ENCODE measurements at places on chromosomes 6 and 20. TPM values are rescaled to one million over a fixed set of nuclear protein-coding genes. Genes with fewer than 3 reads are reported as not detected.
A peak's percentile ranks its signal among the peaks of the same experiment; 100 is the strongest.

The BCL2L1 gene
- 92.6 TPM for total RNA-seq

DNA sequence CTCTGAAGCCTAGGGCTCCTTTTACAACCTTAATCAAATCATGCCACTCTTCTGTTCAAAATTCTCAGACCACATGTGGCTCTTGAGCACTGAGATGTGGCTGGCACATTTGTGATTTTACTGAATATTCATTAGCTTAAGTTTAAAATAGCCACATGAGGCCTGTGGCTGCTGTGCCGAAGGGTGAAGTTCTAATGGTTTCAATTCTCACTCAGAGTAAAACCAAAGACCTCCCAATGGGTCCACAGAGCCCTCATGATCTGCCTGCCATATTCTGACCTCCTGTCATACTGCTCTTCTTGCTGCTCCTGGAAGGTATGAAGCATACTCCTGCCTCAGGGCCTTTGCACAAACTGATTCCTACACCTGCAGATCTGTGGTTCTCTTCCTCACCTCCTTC is 7.8 kb upstream of the CST3 start:
- H3K4me1 ChIP-seq: peaks cover 7% of the 10 kb centered on the region
- no peaks in the 10 kb centered on the region for H3K36me3 ChIP-seq
- H3K4me3 ChIP-seq: no peak overlapping the region
- no peaks in the 10 kb centered on the region for H3K27me3 ChIP-seq
- H3K27ac ChIP-seq: no peak overlapping the region
- DNase-seq: no peak

- H3K27ac ChIP-seq: no peak overlapping the region
- peaks cover 8% of the 10 kb centered on the region for H3K4me1 ChIP-seq
- H3K27me3 ChIP-seq: no peaks in the 10 kb centered on the region
- DNase-seq: peak; percentile 33
- peaks cover 10% of the 10 kb centered on the region for H3K36me3 ChIP-seq
Measured at GRCh38 chr6:144725736-144726522, 440.8 kb downstream of the UTRN start.

GRCh38 chr6:64280569-64280968 is 645.0 kb downstream of the PHF3 start:
- DNase-seq: no peak
- no peaks in the 10 kb centered on the region for H3K4me1 ChIP-seq
- no peak overlapping the region for H3K27ac ChIP-seq
- no peaks in the 10 kb centered on the region for H3K36me3 ChIP-seq
- no peak overlapping the region for H3K4me3 ChIP-seq

DNA sequence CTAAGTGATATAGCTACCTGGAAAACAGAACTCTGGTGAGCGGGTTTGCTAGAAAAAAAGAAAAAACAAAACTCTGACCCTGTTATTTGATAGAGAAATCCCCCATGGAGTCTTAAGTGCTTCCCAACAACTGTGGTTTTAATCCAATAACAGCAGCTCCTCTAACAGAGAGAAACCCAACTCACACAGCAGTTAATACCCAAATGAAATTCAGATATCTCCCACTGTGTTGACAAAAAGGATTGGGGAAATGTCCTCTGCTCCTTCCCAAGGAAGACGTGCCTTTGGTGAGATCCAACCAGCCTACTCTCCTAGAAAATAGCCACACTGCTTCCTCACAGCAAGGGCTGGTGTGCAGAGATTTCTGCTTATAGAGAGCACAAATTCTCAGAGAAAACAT is 200.4 kb upstream of the FBXL4 start:
- no peak overlapping the region for H3K4me3 ChIP-seq
- no peaks in the 10 kb centered on the region for H3K4me1 ChIP-seq
- H3K36me3 ChIP-seq: no peaks in the 10 kb centered on the region
- no peaks in the 10 kb centered on the region for H3K27me3 ChIP-seq

- H3K27me3 ChIP-seq: no peaks in the 10 kb centered on the region
- H3K27ac ChIP-seq: no peak overlapping the region
- peaks cover 65% of the 10 kb centered on the region for H3K36me3 ChIP-seq
- no peaks in the 10 kb centered on the region for H3K4me1 ChIP-seq
Measured at GRCh38 chr6:89787660-89788328, 31.8 kb downstream of the MDN1 start.

The SRSF12 gene
- 0.45 TPM for total RNA-seq

- peaks cover 26% of the 10 kb centered on the region for H3K4me1 ChIP-seq
- no peaks in the 10 kb centered on the region for H3K27me3 ChIP-seq
- H3K4me3 ChIP-seq: no peak overlapping the region
- DNase-seq: no peak
- no peaks in the 10 kb centered on the region for H3K36me3 ChIP-seq
- H3K27ac ChIP-seq: no peak overlapping the region
Measured at GRCh38 chr6:7138921-7139358, 31.2 kb downstream of the RREB1 start.

DNA sequence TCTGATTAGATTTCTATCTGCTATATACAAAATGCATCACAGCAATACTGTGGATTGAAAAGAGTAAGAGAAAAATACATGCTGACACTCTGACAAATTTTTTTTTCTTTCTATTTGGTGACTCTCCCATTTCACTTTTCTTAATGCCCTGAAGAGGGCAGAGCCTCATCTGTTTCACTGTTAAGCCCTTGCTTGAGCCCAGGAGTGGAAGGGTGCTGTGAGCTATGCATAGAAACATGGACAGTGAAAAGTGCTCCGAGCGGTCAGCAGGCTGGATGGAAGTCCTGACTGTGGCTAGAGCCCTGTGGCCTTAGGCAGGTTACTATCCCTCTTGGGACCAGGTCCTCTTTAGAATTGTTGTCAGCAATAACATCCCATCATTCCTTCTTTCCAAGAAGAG is 17.4 kb upstream of the CSE1L start:
- peaks cover 68% of the 10 kb centered on the region for H3K36me3 ChIP-seq
- H3K27ac ChIP-seq: no peak overlapping the region
- H3K4me3 ChIP-seq: no peak overlapping the region
- DNase-seq: no peak
- H3K27me3 ChIP-seq: no peaks in the 10 kb centered on the region
- peaks cover 5% of the 10 kb centered on the region for H3K4me1 ChIP-seq

DNA sequence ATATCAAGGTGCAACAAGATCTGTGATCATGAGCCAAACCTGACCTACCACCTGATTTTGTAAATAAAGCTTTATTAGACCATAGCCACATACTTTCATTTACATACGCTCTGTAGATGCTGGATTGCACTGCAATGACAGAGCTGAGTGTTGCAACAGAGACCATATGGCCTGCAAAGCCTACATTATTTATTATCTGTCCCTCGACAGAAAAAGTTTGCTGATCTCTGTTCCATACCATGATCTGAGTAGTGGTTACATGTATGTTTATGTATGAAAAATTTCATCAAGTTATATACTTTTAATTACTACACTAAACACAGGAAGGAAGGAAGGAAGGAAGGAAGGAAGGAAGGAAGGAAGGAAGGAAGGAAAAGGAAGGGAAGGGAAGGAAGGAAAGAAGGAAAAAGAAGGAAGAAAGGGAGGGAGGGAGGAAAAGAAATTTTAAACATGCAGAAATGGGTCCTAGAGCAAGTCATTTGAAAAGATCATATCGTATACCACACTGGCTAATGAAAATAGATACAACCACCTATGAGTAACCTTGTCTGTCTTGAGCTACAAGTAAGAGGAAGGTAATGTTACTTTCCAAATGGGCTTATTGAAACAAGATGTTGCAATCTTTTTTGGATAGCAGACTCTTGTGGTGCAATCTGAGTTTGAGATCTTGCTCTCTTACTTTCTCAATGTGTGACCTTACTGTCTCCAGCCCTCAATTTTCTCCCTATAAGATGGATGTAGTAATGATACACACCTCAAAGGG is 441.0 kb downstream of the KIF16B start:
- H3K36me3 ChIP-seq: no peaks in the 10 kb centered on the region
- H3K4me1 ChIP-seq: no peaks in the 10 kb centered on the region
- no peak overlapping the region for H3K27ac ChIP-seq
- H3K4me3 ChIP-seq: no peak overlapping the region

DNA sequence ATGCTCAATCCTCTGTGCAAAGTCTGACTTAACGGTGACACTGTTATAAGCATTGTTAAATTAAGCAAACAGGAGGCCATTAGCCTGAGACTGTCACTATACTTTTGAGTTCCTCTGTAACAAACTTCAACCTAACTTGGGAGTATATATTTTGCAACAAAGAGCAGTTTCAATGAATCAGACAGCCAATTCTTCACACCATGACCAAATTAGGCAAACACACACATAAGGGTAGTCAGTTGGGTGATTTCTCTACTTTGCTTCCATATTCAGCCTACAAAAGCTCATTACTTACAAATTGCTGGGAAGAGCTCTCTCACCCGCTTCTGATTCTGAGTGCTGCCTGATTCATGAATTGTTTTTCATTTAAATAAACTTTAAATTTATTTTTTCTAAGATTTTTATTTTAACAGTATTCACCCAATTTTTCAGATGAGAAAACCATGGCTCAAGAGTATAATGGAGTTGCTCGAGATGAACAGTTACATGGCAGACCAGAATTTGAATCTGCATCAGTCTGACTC is 60.5 kb downstream of the HACE1 start:
- H3K4me1 ChIP-seq: no peaks in the 10 kb centered on the region
- no peaks in the 10 kb centered on the region for H3K36me3 ChIP-seq
- no peaks in the 10 kb centered on the region for H3K27me3 ChIP-seq
- no peak overlapping the region for H3K27ac ChIP-seq
- no peak for DNase-seq

The BANF2 gene
- total RNA-seq: not detected

The ESR1 gene
- 0.60 TPM for total RNA-seq

DNA sequence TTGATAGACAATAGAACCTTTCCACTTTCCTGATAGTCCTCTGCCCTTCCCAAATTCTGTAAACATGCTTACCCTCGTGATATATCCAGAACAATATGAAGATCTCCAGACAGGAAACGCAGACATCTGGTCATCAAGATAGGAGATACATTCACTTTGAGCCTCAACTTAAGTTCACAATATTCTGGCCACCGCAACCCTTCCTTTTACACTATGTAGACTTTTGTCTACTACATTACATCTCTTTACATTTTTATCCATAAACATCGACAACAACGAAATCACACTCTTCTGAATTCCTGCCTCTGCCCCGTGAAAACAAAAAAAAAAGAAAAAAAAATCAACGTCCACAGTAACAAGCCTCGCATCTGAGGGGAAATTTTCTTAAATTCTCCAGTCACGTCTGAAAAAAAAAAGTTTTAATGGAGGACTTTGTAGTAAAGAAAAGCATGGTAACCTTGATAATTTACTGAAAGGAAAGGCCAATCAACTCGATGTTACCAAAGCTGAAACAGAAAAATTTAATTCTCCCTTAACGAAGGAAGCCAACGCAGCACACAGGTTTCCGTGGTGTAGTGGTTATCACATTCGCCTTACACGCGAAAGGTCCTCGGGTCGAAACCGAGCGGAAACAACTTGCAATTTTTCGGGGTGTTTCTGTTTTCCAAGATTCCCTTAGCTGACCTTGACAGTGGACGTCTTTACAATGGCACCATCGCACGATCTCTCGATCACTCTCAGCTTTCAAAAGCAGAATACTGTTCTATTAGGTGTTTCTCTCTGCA is 21.8 kb downstream of the POM121L2 start:
- H3K27me3 ChIP-seq: peaks cover 91% of the 10 kb centered on the region
- H3K36me3 ChIP-seq: no peaks in the 10 kb centered on the region
- H3K4me3 ChIP-seq: no peak overlapping the region
- no peak overlapping the region for H3K27ac ChIP-seq
- H3K4me1 ChIP-seq: no peaks in the 10 kb centered on the region

DNA sequence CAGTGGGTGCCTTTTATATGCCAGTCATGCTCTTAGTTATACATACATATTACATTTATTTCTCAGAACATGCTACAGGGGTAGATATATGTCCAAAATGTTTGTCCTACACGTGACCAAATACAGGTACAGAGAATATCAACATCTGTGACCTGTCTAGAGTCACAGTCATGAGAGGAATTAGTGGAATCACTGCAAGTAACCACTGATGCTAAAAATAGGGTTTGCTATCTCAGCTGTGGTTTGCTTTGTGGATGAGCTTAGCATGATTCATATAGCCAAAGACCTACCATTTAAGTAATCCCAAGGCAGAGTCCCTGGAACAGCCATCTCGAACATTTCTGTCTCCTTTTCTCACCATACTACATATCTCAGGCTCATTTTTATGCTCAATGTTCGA is 32.3 kb downstream of the GSTA3 start:
- H3K4me1 ChIP-seq: peaks cover 5% of the 10 kb centered on the region
- no peak for DNase-seq
- no peak overlapping the region for H3K27ac ChIP-seq
- H3K36me3 ChIP-seq: no peaks in the 10 kb centered on the region
- H3K27me3 ChIP-seq: no peaks in the 10 kb centered on the region
- no peak overlapping the region for H3K4me3 ChIP-seq

- no peaks in the 10 kb centered on the region for H3K4me1 ChIP-seq
- DNase-seq: no peak
- no peaks in the 10 kb centered on the region for H3K27me3 ChIP-seq
- no peaks in the 10 kb centered on the region for H3K36me3 ChIP-seq
Measured at GRCh38 chr6:108321253-108321747, 26.4 kb downstream of the AFG1L start.

The PLCB4 gene
- not detected for total RNA-seq

DNA sequence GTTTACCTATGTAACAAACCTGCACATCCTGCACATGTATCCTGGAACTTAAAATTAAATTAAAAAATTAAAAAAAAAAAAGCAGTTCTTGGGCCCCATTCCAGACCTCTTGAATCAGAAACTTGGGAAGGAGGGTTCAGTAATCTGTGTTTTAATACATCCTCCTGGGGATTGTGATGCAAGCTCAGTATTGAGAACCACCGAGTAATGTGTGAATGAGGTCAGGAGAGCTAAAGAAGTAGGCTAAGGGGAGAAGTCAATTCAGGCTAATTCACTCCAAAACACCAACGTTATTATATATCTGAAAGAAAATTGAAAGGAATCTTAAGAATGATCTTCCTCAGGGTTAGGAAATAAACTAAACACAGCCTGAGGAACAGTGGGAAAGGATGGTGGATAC is 120.4 kb downstream of the RNF144B start:
- H3K4me3 ChIP-seq: no peak overlapping the region
- no peak overlapping the region for H3K27ac ChIP-seq
- H3K4me1 ChIP-seq: no peaks in the 10 kb centered on the region

The SH3BGRL2 gene
- total RNA-seq: 1.6 TPM

The ME1 gene
- not detected for total RNA-seq

- H3K4me3 ChIP-seq: no peak overlapping the region
- no peaks in the 10 kb centered on the region for H3K36me3 ChIP-seq
- H3K27me3 ChIP-seq: no peaks in the 10 kb centered on the region
- DNase-seq: no peak
- no peak overlapping the region for H3K27ac ChIP-seq
- H3K4me1 ChIP-seq: peaks cover 4% of the 10 kb centered on the region
Measured at GRCh38 chr6:117687021-117687648, 11.9 kb downstream of the NUS1 start.

The PTPRK gene
- 1.2 TPM for total RNA-seq

Measured in natural killer cell (primary cell).